Occipital lobe (tissue), 3 donors: ENCODE measurements at places on chromosomes 3 and 15. TPM values are rescaled to one million over a fixed set of nuclear protein-coding genes. Genes with fewer than 3 reads are reported as not detected.

DNA sequence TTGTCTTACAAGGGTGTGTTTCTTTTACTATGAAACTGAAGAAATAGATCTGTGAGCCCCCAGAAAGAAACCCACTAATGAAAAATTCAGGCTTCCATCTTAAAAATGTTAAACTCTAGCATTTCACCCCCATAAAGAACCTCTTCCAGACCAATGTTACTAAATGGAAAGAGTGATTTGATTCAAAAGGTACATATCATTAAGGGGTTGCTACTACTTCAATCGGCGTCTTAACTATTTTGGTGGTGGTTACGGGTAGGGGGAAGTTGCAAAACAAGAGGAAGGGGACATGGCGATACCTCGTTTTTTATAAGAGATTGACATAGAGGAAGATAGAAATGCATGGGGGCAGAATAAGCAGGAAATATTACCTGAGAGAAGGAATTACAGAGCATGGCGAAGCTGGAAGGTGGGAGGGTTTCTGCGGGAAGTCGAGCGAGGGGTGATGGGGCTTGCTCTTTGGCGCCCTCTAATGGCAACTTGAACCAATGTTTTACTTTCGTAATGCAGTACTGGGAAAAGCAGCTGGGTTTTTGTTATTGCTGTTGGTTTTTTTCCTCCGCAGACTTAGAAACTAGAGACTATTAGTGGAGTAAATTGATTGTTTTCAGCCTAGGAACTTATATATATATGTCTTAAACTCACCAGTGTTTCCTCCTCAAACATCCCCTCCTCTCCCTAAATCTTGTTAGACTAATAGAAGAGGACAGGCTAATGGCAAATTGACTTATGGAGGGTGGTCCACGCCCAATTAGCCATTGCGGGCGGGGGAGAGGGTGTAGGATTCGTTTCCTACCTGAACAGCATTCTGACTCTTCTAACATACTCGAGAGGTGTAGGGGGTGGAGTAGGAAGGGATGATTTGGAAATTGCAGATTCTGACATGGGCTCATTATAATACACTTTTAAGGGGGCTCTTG, 11.3 kb upstream of the SOX2 start:
- DNase-seq, result peak; percentile 52

DNA sequence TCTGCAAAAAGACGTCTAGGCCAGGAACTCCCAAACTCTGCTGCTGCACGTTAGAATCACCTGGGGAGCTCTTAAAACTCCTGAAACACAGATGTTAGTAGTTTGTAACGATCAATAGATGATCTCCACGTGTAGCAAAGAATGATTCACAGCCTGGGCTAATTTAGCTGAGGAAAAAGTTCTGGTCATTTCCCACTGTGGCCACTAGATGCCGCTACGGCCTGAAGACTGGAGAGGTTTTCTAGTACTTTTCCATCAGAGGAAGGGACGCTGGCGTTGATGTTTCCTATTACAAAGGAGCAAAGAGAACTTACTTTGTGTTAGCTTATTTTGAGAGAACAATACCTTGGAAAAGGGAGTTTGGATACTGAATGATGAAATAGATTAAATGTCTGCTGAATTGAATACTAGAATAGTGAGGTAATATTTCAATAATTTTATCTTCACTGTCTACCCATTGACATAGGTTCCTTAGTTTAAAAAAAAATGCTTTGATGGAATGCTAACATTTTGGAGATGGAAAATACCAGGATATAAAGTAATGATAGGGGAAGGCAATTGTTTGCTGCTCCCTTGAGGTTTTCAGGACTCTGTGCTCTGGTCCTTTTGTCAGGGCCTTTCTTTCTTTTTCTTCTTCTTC, 159.1 kb downstream of the P3H2 start:
- DNase-seq, result peak; percentile 61

- DNase-seq, result no peak
These were observed 113.1 kb upstream of the ABHD17C start for GRCh38 chr15:80581976-80582375.

- no peak for DNase-seq
These were observed 312.1 kb downstream of the TAFA4 start for GRCh38 chr3:68620211-68620610.

- no peak for DNase-seq
These were observed 1.9 kb upstream of the ISL2 start for GRCh38 chr15:76334438-76335306.

DNA sequence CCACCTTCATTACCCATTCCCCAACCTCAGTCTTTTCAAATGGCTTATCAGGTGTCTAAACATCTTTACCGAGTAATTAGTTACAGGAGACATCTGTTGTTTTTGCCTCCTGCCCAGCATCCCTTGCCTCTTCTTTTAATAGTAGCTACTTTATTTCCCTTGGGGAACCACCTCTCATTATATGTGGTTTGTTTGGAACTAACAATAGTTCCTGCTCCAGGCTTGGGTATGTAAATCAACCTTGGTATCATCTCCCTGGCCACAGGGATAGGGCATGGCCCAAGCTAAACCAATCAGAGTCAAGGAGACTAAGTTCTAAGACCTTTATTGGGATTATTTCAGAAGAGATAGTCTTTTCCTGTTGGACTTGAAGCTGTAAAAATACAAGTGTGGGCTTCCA, 76.6 kb downstream of the ETV5 start:
- DNase-seq, result no peak

- peak; percentile 58 for DNase-seq
These were observed 610 bp downstream of the ARID3B start for GRCh38 chr15:74541494-74542165.

DNA sequence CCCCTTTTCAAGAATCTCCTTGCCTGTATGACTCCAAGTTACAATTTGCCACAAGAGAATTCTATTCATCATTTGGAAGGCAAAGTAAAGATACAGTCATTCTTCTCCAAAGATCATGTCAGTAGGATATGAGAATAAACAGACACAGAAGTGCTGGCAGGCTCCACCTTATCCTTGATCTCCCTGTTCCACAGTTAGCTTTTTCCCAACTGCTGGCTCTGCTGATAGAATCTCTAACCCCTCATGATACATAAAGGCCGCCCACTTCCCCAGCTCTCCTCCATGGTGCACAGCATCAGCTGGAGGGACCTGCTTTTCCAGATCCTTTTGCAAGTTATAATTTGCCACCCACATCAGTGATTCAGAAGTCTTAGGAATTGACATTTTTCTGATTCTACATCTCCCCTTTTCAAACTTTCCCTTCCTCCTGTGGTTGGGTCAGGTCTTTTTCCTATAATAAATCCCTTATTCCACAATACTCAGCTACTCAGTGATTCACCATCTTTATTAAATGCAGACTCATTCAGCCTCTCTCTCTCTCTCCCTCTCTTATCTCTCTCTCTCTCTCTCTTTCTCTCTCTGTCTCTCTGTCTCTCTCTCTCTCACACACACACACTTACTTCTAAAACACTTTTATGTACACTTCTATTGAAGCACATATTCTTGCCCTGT, 465.4 kb downstream of the GBE1 start:
- DNase-seq, result no peak

- no peak for DNase-seq
These were observed 10.5 kb downstream of the KIF15 start for GRCh38 chr3:44772099-44772442.

DNA sequence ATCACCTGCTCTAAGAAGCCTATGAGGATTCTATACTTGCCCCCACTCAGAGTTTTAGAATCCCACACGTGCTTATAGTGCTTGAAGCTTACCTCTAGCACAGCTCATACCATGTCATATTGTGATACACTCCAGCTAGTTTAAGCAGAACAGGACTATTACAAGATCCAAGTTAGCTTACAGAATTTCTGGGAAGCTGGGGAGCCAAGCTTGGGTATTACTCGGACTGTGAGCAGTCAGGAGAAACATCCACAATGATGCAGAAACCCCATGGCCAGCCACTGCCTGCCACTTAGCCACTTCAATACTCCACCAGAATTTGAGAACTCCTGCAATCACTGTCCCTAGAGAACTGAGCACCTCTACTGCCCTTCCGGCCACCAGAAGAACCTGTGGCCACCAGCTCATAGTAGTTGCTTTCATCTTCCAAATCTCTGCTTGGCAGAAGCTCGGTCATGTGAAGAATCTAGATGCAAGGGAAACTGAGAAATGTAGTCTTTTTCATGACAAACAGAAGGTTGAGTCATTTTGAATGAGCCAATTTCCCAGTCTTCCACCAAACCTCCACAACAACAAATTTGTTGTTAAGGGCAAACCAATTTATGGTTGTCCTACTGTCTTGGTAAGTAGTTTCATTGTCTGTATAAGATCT, 27.7 kb upstream of the SSR3 start:
- no peak for DNase-seq

DNA sequence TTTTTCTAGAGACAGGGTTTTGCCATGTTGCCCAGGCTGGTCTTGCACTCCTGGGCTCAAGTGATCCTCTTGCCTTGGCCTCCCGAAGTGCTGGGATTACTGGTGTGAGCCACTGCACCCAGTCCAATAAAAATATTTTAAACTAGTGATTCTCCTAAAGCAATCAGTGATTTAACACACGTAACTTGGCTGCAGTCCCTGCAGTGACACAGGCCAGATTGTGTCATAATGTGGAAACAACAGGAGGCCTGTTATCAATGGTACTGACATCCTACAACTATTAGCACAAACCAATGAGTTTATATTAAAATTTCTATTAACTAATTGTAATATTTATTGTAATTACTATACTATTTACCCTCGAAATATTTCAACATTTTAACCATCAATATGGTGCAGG, 1.6 kb upstream of the SEC61A1 start:
- no peak for DNase-seq

- DNase-seq, result no peak
These were observed 69.5 kb downstream of the CCDC54 start for GRCh38 chr3:107446706-107447105.

DNA sequence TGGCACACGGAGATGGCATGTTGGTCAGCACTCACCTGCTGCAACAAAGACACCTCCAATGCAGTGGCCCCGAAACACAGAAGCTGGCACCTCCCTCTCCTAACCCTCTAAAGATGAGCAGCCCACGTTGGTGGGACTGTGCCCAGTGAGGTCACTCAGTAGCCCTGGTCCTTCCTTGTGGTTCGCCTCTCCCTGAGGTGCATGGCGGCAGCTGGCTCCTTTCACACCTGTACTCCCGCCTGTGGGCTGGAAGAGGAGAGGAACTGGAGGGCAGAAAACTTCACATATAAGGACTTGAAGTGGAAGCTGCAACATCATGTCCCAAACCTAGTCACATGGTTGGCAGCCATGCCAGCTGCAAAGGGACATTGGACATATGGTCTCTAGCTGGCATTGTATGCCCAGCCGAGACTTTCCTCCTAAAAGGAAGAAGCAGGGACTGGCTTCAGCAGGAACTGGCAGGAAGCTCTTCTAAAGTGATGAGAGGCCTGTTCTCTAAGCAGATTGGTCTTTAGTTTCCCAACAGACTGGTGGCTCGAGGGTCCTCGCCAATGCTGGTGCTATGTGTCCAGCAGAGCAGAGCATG, 10.8 kb upstream of the C3orf22 start:
- DNase-seq, result no peak

- DNase-seq, result no peak
These were observed 285.1 kb upstream of the MANF start for GRCh38 chr3:51099794-51100535.

- DNase-seq, result no peak
These were observed 54.2 kb downstream of the RPL39L start for GRCh38 chr3:187085021-187085666.

The FBXL2 gene
- total RNA-seq, result 70.8 TPM

The TJP1 gene
- 48.7 TPM for total RNA-seq

The GUCA1C gene
- total RNA-seq, result not detected

The DNAH12 gene
- total RNA-seq, result 0.62 TPM

The NEK10 gene
- total RNA-seq, result 25.7 TPM

The MLH1 gene
- total RNA-seq, result 44.5 TPM

The WNT5A gene
- 6.6 TPM for total RNA-seq

The RBSN gene
- total RNA-seq, result 70.8 TPM

The BUB1B gene
- 6.6 TPM for total RNA-seq

The BSN gene
- 7.3 TPM for total RNA-seq

The C15orf39 gene
- total RNA-seq, result 0.31 TPM
